Stimulated activated CD4-positive, alpha-beta T cell treated with anti-CD3 and anti-CD28 coated beads, Interleukin-2, amount 100 ng/mL, for 48 hours (primary cell): ENCODE measurements at places on chromosomes 7 and 10.
A peak's percentile ranks its signal among the peaks of the same experiment; 100 is the strongest.

GRCh38 chr7:78412216-78412858, 613.8 kb downstream of the PHTF2 start:
- no peak for DNase-seq

DNA sequence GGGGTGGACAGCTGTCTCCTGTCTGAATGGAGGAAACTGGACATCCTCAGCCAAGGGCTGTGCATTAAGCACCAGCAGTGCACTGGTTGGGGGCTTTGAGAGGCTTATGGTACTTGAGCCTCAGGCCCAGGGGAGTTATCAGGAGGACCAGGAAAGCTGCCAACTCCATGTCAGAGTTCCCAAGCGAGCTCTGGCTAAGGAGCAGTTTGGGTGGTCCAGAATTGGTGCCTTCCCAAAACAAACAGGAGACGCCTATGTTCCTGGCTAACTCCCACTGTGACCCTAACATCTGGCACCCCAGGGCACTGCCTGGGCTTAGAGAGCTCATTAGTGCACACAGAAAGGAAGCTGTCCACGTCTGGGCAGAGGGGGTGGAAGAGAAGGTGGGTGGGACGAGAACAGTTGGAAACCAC, 408.6 kb upstream of the NPVF start:
- DNase-seq: no peak

DNA sequence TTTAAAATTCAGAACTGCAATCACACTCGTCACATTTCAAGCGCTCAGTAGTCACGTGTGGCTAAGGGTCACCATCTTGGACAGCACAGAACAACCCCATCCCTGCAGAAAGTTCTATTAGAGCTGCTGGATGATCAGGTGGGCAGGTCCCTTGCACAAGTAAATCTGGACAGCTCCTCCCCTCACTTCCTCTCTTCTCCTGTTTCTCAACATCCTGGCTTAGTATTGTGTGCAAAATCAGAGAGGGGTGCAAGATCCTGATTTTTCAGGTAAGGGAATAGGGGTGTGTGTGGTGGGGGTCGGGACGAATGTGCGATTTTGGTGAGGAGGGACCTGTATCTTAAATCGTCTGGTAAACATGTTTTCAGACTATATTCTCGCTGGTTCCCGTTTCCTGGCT, at the start of gene GIMAP4:
GIMAP4 (plus strand) TSS at position 222 of the 400 bp plus-strand sequence. CDS start 2,512 bp downstream, outside the sequence.
- DNase-seq: no peak

GRCh38 chr7:41795276-41795833, 92.5 kb upstream of the INHBA start:
- no peak for DNase-seq

DNA sequence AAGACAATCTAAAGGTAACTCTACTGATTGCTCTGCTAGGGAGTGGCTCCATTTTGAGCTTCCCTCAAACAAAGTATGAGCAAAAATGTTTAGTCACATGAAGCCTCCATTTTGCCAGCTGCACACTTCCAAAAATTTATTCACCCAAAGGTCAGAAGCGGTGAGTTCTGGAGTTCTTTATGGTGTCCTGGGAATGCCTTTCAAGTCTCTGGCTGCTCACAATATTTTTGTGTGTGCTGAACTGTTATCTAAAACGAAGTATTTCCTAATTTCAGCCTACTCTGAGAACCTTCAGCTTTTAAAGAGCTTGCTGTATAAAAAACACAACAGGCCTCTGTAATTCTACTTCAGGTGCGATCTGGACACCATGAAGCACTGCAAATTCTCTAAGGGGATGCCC, 15.6 kb downstream of the NRCAM start:
- no peak for DNase-seq

GRCh38 chr10:114576716-114577115, 81.4 kb downstream of the ABLIM1 start:
- DNase-seq: no peak

- DNase-seq: no peak
Measured at GRCh38 chr10:55233090-55233489, 432.1 kb upstream of the PCDH15 start.

- no peak for DNase-seq
Measured at GRCh38 chr10:79090134-79090803, 21.5 kb downstream of the ZMIZ1 start.

DNA sequence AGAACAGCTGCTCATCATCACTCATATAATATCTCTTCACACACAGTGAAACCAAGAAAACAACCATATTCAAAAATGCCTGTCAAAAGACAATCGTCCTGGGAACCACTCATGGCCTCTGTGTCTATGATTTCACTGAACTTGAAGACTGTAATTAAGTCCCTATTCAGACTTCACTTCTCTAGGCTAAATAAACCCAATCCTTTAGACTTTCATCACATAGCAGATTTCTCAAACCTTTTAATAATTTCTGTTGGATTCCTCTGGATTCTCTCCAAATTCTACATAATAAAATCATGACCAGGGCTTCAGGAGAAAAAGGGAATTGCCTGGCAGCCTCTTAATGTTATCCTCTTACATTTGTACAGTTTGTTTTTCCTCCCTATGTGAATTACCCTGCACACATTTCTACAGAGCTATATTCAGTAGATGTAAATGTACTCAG, 201.1 kb downstream of the LRRN3 start:
- no peak for DNase-seq

DNA sequence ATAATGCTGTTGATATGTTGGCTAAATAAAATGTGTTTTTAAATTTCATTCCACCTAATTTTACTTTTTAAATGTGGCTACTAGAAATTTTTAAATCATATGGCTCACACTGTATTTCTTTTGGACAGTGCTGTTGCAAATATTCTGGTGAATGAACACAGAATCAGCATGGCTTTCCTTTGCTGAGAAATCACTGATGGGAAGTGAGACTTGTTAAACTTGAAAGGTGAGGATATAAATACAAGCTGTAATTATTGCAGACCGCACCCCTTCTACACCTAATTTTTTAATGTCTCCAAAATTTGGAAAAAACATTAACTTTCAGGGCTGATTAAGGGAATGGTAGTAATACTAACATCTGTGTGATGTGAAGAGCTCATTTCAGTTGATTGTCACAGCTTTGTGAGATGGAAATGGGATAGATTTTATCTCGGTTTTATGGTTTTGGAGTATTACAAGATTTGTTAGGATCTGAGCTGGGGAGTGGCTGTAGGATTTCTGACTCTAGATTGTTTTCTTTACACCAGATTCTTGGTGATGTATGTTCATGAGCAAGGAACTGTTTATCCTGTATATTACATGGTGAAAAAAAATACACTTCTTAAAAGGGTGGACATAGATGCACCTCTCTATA, 1.3 kb downstream of the MIOS start:
- no peak for DNase-seq

GRCh38 chr10:28946479-28946878, 269.2 kb downstream of the BAMBI start:
- no peak for DNase-seq

GRCh38 chr10:71635251-71635866, 84.2 kb downstream of the C10orf105 start:
- DNase-seq: no peak

DNA sequence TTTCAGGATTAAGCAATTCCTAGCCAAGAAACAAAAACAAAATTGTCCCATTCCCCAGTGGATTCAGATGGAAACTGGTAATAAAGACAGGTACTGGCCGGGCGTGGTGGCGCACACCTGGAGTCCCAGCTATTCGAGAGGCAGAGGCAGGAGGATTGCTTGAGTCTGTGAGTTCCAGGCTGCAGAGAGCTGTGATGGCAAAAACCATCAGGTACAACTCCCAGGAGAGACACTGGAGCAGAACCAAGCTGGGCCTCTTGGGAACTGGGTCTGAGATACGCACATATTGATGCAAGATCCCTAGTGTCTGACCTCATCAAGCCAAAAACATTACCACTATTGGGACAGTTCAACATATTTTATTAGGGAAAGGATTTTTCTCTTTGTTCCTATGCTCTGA, 84.0 kb upstream of the ANLN start:
- no peak for DNase-seq

- DNase-seq: peak; percentile 44
Measured at GRCh38 chr10:14601872-14602725, 172.6 kb downstream of the FAM107B start.

DNA sequence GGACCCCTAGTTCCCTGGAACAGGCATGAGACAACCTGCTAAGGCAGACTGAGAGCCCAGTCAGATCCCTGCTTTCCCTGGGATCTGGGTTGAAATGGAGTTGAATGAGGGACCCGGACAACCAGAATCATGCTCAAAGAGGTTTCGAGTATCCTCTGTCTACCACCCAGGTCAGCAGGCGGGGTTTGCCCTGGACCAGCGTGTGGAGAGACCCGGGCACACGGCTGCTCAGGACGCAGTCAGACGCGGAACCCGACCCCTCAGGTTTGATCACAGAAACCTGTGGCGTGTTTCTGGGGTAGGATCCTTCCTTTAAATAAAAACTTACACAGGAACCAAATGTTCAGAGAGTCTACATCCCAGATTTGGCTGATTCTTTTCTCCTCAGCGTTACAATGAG, 330.6 kb downstream of the PTPRN2 start:
- no peak for DNase-seq
